ENCODE measurements at places on chromosomes 13 and 19.

GRCh38 chr19:35357867-35358573 is at the start of gene FFAR3:
FFAR3 (plus strand) TSS chr19:35358460; CDS start chr19:35358891, 431 bp downstream.
- no peak for DNase-seq

DNA sequence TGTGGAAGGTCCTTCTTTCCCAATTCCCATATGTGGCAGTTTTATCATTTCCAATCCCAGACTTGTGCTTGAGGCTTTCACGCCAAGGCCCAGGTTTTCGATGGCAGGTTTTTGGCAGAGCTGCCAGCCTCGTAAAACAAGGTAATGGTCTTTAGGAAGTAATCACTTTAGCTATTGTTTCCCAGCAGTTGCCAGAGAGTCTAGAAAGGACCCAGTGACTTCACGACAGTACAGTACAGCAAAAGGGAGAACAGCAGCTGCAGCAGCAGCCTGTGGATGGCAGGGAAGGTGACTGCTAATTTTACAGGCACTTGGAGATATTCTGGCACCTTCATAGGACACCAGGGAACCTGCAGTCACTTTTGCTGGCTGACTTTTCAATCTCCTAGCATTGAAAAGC is 291.6 kb upstream of the MAB21L1 start:
- no peak for DNase-seq

DNA sequence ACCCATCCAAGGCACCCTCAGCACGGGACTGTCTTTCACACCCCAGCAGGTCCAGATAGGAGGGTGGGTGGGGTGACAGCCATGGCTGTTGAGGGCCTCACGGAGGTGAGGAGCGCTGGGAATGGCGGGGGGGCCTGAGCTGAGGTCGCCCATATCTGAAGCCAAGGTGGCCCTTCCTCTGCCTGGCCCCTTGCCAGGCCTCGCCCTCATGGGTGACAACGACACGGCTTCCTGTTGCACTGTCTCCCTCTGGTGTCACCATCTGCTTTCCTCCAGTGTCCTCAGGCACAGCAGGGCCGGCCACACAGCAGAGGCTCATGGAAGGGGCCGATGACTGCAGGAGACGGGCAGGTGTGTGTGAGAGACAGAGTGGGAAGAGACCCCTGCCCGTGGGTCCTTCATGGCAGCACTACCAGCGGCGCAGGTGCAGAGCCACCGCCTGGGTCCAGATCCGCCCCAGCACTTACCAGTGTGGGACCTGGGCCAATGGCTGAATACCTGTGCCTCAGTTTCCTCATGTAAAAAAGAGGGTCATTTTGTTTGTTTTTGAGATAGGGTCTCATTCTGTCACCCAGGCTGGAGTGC is 8.1 kb upstream of the NKPD1 start:
- no peak for DNase-seq

DNA sequence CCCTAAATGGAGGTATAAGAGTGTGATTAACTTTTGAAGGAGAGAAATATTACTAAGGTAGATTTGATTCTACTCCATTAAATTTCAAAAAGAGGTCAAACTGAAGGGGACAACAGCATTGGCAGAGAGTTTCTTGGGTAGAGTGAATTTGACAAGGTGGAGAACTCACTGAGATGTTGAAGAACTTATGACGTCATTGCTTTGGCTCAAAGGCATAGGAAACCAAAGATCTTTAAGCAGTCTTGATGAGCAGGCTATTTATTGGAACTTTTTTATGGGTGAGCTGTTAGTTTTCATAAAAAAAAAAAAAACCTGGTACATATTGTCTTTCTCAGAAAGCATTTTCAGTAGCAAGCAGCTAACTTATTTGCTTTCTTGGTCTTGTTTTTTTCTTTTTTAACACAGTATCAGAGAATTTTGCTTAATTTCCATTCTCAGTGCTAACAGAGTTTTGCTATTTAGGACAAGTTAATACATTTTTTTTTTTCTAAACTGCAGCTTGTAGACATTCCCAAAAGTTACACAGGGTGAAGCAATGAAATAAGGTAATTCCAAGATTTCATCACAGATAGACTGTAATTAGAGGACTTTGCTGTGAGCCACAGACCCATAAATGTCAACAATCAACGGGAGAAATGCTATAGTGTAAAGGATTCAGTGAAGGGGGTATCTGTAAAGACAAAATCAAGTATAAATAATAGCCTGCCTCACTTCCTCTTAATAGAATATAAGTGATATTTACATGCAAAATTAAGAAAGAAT is 412.2 kb upstream of the KLHL1 start:
- DNase-seq = no peak

DNA sequence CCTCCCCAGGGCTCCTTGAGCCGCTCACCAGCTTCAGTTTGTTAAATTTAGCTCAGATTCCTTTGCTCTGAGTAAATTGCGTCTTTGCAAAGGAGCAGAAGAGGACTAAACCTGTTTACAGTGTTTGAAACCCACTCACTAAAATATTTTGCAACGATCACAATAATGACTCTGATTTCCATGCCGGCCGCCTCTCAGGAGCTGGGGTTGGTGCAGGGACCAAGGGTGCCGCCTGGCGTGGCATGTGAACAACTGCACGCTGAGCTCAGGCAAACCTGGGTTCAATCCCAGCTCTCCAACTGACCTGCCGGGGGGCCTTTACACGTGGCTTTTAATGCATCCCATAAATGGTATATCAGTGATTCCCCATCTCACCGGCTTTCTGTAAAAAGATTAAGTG is 68.7 kb upstream of the CACNA1A start:
- DNase-seq = no peak

DNA sequence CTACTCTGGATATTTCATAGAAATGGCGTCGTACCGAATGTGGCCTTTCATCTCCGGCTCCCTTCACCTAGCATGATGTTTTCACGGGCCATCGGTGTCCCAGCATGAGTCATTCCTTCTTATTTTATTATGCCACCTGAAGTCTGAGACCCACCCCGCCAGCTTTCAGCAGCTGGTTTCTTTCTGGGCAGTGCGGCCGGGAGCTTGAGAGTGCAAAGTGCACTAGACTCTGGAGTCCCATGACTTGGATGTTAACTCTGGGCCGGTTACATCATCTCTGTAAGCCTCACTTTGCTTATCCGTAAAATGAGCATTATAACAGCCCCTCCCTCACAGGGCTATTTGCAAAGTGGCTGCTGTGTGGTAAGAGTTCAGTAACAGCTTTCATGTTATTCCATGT is 5.8 kb upstream of the KMT5C start:
- DNase-seq = no peak

- DNase-seq = no peak
Observed at GRCh38 chr19:56927294-56927693, 86.8 kb upstream of the PEG3 start.

GRCh38 chr19:1953037-1953436 is 12.1 kb downstream of the CSNK1G2 start:
- DNase-seq = no peak

- DNase-seq = no peak
Observed at GRCh38 chr13:26095338-26095737, 43.5 kb upstream of the SHISA2 start.

GRCh38 chr19:13684021-13684420 is 80.3 kb upstream of the MRI1 start:
- DNase-seq = no peak

DNA sequence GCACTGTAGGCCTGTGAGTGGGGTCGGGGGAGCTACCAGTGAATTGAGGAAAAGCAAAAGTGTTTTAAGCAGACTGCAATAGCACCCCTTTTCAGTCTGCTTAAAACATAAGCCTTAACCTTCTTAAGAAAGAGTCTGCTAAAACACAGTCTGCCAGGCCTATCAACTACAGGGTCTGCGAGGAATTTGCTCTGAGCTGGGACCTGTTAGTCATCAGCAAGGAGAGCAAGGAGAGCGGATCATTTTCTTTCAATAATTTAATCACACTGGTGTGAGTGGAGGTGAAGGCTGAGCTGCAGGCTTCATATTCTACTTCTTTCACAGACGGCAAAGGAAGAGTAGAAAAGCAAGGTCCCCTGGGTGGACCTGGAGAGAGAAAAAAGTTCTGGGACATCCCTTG is 342.7 kb downstream of the ENOX1 start:
- DNase-seq = no peak

- no peak for DNase-seq
Observed at GRCh38 chr13:72181661-72182060, 314.7 kb upstream of the DACH1 start.

- DNase-seq = no peak
Observed at GRCh38 chr19:2260341-2260805, 4.2 kb upstream of the JSRP1 start.

DNA sequence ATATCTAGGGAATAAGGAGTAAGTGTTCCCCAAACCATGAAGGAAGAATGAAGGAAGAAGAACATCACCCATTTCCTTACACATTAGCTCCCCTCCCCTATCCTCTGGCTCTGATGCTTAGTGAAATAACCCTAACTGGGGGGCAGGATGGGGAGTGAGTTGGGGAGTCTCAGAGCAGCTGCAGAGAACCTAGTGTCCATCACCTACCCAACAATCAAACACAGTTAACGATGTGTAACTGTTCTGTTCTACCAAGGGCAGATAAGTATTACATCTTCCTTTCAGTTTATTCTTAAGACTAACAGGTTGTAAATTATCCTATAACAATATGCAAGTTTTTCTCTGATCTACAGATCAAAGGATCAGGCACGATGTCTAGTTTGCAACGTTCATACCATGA is 12.8 kb downstream of the ELF1 start:
- DNase-seq = no peak

DNA sequence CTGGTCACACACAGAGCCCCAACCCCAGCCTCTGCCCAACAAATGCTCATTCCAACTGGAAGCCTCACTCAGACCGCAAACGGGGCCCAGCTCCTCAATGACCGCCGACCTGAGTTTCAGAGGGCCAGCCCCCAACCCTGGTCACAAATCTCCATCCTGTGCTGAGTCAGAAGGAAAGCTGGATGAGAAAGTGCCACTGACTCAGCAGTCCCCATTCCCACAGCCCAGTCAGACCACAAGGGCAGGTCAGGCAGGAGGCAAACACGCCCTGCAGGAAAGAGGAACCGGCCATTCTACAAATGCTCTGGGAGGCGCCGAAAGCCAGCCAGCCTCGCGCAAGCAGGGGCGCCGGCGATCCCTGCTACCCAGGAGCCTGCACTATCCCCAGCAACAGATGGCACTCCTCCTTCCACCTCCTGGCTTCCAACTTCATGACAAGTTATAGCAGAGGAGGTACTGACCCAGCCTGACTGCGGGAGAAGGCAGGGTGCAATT is 14.1 kb upstream of the PRKD2 start:
- DNase-seq = no peak

DNA sequence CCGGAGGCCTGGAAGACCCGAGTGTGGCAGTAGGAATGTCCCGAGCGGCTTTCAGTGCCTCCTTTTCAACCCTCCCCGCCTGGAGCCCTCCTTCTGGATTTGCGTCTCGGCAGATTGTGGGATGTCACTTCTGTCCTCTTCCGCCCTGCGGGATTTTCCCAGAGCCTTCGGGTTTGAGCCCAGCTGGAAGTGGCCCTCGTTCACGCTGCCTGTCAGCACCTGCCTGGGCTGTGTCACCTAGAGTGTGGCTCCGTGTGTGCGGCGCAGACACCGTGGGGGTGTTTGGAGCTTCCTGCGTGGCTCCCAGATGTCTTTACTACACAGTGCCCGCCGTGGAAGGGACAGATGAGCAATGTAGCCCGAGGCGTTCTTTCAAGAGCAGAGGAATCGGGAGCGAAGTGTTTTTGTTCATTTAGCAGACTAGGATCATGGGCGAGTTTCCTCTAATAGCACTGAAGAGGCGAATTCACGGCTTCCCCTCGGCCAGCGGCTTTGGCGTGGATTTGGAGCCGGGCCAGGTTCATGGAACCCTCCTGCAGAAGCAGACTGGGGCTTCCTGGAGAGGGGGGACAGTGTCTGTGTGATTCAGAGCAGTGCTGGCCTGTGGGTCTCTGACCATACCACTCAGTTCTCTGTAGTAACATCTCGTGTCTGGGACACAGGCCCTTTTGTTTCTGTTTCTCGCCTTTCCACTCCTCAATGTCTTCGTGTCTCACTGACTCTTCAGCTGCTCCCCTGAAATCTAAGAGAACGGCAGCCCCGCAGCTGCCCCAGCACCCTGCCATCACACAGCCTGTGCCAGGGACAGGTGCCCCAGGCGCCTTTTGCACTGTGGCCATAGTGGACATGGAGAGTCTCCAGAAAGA is 68.0 kb downstream of the KDM4B start:
- peak; percentile 23 for DNase-seq

DNA sequence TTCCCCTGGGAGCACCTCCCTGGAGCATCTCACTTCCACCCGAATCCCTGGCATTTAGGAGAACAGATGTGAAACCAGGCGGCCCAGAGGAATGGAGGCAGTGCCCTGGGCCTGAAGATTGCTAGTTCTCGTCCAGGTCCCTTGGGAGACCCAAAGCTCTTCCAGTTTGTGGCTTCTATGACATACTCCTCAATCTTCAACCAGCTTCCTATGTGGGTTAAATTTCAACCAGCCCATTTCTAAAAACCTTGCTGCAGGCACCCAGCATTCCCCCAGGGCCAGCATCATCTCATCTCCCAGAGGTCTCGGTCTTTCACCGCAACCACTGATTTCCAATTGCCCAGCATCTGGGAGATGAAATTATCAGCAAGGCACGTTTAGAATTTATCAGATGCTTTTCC is 46.0 kb upstream of the STK24 start:
- DNase-seq = no peak

- DNase-seq = no peak
Observed at GRCh38 chr19:27673986-27674385, 1539.0 kb downstream of the UQCRFS1 start.

DNA sequence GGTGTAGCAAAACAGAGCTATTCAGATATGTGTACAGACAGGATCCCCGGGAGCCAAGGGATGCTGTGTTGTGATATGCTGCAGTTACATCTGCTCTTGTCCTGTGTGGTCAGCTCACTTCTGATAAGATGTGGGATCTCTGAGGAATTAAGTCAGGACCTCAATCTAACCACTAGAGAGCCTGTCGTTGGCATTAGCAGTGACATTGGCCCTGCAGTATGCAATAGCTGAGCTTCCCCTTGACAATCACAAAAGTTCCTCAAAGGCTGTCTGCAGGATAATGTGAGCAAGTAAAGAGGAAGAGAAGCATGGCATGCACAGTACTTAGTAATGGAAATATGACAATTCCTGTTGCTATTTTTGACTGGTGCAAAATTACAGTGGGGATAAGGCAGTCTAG is 203.4 kb upstream of the MIR17HG start:
- DNase-seq = peak; percentile 85

GRCh38 chr13:73738626-73739025 is 395.6 kb downstream of the KLF12 start:
- no peak for DNase-seq

DNA sequence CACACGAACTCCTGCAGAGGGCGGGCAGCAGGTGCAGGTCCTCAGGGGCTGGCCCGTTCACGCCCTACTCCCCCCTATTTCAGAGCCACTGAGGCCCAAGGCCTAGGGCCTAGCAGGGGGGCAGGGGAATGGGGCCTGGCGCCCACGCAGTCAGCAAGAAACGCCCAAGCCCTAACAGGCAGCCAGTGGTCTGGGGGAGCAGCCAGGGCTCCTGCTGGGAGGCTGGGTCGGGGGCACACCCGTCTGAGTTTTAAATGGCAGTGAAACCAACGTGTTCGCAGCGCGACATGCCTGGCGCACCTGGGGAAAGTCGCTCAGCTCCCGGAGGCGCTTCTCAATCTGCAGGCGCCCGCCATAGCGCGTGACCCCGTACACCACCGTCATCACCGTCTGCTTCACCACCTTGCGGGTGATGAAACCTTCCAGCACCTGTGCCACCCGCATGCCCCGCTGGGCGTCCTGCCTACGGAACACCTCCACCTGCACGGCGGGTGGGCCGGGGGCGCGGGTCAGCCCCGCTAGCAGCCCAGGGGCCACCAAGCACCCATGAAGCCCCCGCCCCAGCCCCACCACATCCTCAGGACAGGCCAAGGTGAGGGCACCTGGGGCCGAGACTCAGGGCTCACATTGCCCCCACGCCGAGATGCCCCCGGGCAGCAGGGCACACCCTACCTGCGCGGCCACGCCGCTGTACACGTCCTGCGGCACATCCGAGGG is 13.9 kb downstream of the POLRMT start:
- DNase-seq = no peak
